ENCODE measurements at places on chromosomes 3 and 15.
A peak's percentile ranks its signal among the peaks of the same experiment; 100 is the strongest.

DNA sequence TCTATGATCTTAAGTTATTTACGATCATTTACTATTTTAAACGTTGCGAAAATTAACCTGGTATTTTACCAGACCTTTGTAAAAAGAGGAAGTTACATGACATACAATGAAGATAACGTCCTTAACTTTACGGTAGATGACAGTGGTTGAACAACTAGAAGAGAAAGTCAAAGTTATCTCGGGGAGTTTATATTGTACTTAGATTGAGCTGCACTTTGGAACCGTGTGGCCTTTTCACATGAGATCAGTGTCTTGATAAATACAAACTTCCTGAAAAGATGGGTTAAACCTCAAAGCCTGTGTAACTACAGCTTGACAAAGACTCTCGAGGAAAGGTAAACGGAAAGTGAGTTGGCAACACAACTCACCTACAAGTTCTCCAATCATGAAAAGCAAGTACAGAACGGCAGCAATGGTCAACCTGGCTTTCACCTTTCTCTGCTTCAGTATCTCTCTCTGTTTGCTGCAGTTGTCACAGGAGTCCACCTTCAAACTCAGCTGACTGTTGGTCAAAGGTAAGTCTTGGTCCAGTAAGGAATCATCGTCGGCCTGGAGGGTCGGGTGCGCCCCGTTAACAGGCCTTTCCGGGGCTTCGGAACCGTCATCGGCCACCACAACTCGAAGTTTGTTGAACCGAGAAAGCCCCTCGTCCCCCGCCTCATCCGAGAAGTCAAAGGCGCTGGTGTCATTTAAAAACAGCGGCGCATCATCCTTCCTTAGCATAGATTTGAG, 793 bp downstream of the SLC30A4 start:
- no peak for DNase-seq

DNA sequence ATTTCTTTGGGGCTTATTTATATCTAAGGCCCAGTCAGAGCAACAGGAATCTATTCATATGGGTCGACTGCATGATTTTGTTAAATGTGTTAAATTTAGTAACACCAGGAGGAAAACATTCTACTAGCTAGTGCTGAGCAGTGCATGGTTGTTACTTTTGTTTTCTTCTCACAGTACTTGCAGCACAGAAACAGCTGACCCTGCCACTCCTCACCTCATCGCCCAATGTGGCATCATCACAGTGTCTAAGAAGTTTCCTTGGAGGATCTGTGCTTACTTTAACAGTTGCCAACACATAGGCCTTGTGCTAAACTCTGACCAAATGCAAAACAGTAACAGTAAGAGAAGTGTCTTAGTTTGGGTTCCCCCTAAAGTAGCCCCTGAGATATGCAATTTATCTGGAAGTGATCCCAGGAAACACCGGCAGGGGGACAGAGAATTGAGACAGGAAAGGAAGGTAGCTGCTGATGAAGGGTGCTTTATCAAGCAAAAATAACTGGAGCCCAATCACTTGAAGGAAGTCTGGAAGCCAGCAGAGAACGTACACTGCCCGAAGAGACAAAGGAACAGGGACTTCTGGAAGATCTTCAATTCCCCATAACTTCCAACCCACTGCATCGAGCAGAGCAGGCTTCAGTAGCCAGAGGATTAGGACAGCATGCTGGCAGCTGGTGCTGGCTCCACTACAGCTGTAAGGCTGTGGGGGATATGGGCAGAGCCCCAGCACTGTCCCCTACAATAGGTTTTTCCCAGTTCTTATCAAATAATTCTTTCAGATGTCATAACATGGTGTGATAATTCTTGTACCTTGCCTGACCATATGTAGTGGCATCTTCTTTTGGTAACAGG, 36.0 kb upstream of the ULK4 start:
- peak; percentile 9 for DNase-seq

DNA sequence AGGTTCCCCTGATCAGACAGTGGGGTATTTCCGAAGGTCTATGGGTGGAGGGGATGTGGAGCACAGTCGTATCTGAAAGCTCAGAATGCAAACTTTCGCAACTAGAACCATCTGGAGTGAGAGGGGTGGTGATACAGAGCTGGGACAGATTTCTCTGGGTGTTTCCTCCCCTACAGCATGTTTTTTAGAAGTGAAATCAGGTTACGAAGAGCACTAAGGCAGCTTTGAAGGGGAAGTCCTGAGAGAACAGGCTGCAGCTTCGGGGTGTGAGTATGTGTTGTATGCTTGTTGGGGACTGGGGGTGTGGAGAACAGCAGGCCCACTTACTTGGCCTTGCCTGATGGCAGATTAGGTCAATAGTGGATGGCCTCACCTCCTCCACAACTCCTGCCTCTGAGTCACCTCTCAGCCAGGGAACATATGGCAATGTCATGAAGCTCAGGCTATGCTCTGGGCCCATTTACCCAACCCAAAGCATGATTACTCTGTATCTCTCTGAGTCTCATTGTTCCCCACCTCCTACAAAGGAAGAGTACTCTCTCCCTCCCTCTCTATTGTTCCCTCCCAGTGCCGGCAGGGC, 107.2 kb upstream of the RASGRP1 start:
- DNase-seq: no peak

DNA sequence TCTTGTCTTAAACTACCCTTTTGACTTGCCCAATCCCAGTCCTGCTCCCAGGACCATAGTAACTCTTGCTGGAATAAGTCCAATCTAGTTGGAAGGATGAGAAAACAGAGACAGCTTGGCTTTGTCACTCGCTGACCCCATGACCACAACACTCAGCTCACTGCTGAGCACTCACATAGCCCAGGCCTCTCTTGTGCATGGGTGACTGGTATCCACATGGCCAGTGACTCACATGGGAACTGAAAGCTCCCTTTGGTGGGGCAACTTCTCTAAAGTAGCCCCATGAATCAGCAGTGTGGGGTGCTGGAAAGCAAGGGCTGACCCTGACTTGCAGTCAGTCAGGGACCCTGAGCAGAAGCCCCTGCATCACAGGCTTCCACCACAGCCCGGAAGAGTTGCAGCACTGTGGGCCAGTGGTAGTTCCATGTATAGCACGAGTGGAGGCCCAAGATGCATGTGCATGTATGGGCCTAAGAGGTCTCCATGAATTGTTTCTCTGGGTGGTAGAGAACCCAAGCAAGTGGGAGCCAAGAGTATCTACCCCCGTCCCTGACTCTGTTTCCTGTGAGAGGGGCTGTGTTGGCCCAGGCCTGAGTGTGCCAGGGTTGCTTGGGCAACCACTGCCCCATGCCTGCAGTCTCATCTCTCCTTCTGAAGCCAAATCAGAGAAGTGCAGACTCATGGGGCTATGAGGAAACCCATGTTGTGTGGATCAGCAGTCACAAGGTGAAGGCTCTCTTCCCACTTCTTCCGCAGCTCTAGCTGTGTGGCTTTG, 62.1 kb upstream of the XCR1 start:
- peak; percentile 37 for DNase-seq

GRCh38 chr3:189772584-189772983, 141.4 kb downstream of the TP63 start:
- no peak for DNase-seq

DNA sequence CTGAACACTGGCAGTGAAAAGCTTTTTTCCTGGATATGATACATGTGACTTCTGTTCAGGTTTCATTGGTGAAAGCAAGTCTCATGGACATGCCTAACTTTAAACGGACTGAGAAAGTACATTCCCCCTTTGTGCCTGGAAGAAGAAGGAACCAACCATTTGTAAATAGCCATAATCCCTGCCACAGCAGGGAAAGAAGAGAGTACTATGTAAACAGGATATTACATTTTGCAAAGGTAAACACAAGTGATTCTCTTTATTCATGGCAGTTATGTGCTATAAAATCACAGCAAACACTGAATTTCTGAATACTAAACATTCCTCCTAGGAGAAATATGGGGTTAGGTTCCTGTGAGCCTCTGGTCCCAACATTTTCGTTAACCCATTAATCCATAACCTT, 46.8 kb downstream of the PRICKLE2 start:
- no peak for DNase-seq

DNA sequence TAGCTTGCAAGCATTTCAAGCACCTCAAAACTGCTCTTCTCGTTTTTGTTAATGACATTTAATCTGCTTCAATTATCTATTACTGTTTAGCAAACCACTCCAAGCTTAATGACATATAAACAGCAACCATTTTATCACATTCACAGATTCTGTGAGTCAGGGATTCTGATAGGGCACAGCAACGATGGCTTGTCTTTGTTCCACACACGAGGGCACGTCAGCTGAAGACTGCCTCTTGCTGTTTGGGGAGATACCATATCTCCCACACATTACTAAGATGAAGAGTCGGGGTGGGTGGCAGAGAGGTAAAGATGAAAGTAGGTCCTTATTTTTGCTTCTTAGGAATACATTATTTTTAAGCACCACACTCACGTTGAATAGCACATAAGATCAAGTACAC, 19.3 kb downstream of the CPOX start:
- DNase-seq: no peak

DNA sequence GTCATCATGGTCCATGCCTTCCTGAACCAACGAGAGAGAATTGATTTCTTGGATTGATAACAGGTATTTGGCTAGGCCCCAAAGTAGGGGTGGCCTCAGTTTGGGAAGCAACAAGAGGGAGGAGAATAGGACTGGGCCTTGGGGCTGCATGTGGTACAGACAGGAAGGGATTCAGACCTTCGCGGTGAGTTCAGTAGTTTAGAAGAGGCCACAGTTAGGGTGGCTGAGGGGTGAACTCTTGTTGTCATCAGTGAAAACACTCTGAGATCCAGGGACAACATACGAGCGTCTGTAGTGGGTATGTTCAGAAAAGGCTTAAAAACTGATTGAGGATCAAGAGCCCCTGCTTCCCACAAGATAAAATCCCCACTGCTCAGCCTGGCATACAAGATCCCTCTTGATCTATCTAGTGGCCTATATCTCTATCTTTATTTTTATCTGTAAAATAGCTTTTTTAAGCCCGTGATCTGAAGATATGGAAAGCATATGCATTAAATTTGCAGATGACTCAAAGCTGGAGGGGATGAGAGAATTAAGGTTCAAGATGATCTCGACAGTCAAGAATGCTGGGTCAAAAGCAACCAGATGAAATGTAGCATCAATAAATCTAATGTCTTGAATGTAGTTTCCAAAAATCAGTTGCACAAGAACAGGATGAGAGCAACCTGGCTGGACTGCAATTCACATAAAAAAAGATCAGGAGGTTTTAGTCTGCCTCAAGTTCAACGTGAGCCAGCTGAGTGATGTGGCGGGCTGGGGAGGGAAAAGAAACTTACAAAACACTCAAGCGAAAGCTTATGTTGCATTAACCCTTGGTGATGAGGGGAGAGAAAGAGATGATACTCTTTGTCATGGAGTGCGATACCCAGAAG, 221.1 kb upstream of the TLE3 start:
- no peak for DNase-seq
